ENCODE measurements at places on chromosomes 16 and 17. TPM values are rescaled to one million over a fixed set of nuclear protein-coding genes. Genes with fewer than 3 reads are reported as not detected.

- no peak for DNase-seq
These were observed 11.5 kb downstream of the PRPF8 start for GRCh38 chr17:1673041-1673785.

DNA sequence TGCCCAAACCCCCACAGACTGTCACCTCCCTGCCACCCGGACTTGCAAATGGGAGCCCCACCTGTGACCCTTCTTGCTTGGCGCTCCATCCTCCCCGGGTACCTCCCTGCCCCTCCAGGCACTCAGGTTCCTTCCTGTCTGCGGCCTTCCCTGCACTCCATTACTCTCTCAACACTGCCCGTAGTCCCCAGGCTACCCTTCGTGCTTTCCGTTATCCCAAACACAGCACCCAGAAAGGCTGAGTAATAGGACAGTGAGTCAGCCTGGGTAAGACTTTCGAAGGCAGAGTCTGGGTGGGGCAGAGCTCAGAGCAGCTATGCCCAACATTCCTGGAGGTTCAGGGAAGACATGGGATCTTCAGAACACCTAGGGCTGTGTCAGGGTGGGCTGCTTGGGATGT is 16.6 kb upstream of the C16orf74 start:
- DNase-seq, result no peak

The AXIN2 gene
- total RNA-seq, result 47.9 TPM

- DNase-seq, result no peak
These were observed 1.4 kb downstream of the PAQR4 start for GRCh38 chr16:2970563-2970962.

- DNase-seq, result no peak
These were observed 267.9 kb downstream of the CBLN1 start for GRCh38 chr16:49013727-49014080.

GRCh38 chr16:79132701-79133100 is 467.8 kb downstream of the MAF start:
- no peak for DNase-seq

DNA sequence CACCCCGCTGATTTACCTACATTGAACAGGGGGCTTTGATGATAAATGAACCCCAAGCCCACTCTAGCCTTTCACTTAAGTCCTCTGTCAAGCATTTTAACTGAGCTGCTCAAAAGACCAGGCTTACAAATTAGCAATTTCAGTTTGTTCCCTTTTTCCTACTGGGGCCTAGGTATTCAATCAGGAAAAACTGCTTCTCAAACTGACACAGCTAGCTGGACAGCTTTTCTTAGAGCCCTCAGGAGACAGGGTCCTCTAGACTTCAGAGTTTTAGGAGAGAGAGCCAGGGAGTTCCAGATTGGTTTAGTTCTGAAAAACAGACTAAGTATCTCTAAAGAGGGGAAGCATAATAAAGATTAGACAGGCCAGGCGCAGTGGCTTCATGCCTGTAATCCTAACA is 6.2 kb upstream of the HEXIM2 start:
- no peak for DNase-seq

DNA sequence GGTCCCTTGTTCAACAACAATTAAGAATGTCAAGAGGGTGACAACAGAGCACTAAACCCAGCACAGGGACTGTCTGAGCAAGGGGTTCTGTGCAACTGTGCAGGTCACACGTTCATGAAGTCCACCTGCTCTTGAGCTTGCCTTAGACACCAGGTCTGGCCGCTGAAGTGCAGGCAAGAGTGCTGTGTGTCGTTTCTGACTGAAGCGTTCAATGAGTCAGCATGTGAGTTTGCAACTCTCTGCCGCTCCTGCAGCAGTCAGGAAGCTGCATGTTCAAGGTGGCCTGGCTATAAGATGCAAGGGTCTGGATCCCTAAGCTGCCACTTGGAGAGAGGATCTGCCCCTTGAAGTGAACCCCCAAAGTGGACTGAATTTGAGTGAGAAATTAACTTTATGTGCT is 332.7 kb upstream of the HSBP1 start:
- no peak for DNase-seq
